ENCODE measurements at places on chromosomes 3 and 15.

GRCh38 chr15:39056357-39056756 is 491.7 kb upstream of the RASGRP1 start:
- DNase-seq, result no peak

- DNase-seq, result no peak
These were observed 2.9 kb upstream of the C15orf39 start for GRCh38 chr15:75198560-75199356.

DNA sequence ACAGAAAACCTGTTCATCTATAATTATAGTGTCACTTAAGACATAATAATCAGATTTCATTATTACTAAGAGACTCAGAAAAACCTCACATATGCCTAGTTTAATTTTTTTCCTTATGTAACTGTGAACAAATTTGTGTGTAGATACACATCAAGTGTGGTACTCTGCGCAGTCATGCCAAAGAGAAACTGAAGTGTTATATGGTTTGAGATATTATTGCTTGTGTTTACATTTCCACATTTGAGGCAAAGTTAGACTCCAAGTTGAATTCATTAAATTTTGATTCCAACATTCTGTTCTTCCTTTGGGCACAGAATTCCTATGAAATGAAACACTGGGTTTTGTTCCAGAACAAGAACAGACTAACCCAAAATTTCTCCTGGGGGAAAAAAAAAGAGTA is 2.2 kb downstream of the MBNL1 start:
- DNase-seq, result no peak

DNA sequence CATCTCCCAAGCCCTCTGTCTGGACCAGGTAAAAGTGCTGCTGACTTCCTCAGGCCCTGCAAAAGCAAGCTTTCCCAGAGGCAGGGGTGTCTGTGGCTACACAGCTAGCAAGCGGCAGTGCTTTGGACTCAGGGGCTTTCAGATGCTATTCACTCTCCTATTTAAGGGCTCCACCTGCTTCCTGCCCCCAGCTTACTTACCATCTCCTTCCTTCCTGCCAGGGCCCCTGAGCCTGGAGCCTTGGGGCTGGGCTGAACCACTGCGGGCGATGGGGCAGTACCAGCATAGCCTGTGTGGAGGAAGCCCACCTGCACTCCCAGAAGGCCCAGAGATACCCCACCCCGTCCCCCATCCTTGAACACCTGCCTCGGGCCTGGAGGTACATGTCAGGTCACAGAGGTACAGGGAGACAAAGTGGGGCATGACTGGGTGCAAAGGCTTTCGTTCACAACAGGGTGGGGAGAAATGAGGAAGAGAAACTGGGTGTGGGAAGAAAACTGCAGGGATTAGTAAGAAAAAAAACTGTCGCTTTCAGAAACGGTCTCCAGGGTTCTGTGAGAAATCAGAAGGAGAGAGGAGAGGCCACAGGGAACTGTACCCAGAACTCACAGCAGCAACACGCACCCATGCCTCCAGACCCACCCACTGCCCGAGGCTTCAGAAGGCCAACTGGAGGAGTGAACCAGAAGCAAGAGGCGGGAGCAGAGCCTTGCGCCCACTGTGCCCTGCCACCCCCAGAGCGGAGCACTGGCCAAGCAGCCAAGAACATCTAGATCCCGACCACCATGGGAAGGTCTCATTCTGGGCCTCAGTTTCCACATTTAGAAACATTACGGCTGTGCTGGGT is 49.5 kb downstream of the CCDC12 start:
- DNase-seq, result no peak

DNA sequence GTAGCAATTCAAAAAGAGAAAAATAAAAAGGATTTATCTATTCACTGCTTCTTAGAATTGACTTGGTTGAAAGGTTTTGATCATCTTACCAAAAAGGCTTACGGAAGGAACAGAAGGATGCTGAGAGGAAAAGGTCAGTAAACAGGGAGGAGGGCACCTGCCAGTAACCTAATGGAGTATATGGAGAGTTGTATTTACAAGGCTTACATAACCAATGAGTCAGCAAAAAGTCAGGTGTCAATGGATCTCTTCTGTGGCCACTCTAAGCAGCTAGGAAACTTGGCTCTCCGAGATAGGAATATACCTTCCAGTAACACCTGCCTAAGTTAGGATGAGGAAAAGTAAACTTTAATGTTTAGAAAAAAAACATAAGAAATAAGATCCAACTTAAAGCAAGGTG is 80.5 kb upstream of the PLXND1 start:
- DNase-seq, result no peak

DNA sequence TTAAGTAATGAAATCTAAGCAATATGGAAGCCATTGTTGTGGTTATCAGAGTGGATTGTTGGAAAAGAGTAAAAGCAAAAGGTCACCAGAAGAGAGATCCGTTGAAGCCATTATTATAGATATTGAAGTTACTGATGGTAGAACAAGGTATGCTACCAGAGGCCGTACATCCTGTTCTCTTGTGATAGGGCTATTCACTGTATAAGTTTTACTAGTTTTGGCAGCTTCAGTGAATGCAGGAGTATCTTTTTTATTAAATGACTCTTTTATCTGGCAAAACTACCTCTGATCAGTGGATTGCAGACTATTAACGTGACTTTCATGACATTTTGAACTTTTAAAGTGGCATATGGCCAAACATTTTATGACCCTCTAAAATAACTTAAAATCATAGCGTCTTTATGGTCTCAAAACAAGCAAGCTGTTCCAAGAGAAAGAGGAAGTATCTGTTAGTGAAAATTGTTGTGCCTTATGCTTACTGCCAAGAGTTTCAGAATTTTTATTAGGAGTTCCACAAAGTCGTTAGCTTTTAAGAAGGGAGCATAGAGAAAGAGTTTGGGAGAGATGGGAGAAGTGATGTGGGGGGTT is 102.9 kb downstream of the LRRC49 start:
- no peak for DNase-seq

DNA sequence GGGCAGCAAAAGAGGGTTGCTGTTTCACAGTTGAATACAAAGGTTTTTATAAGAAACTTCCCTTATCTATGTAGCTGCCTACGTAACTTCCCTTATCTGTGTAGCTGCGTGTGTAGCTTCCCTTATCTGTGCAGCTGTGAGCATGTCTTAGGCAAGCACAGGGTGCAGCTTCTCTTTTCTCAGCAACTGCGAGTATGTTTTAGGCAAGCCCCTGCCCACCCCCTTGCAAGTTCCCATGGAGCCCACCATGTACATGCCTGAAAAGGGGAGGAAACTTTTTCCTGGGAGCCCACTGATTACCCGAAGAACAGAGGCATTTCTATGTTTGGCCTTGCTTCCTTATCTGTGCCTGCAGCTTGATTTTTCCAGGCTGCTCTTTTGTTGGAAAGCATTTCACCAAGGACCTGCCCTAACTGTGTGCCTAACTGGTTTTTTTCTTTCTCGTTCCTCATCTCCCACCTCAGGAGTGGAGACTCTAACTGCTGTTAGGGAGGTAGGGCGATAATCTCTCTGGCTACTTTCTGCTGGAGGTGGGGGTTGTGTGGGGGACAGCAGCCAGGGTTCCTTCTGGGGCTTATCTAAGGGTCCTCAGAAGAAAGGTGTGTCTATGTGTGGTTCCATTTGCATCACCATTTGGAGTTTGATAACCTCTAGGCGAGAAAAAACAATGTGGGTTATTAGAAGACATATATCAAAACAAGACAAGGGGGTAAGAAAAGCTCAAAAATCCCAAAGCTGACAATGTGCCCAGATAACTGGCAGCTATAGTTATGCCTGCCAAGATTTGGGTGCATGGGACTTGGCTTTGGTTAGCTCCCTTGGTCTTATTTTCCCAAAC is 26.0 kb downstream of the SORD start:
- no peak for DNase-seq

GRCh38 chr3:117520582-117520981 is 811.0 kb downstream of the TUSC7 start:
- no peak for DNase-seq

DNA sequence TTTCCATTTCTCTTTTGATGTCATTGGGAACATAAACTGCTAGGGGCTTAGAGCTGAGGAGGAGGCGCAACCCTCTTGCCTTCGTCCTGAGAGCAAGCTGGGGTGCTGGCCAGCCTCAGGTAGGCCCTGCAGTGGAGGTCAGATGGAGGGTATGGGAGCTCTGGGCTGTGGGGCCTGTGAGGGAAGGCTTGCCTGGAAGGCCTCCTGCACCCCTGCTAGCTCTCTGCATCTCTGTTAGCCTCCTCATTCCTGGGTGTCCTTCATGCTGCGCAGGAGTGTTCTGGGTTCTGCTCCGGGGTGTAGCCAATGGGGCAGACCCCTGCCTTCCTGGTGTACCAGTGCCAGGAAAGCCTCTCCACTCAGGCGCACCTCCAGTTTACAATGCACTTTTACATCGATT is 11.8 kb downstream of the GP5 start:
- DNase-seq, result no peak

GRCh38 chr15:36815786-36816185 is 236.4 kb downstream of the CDIN1 start:
- DNase-seq, result no peak

- no peak for DNase-seq
These were observed 162.6 kb downstream of the BBX start for GRCh38 chr3:107685383-107685782.

DNA sequence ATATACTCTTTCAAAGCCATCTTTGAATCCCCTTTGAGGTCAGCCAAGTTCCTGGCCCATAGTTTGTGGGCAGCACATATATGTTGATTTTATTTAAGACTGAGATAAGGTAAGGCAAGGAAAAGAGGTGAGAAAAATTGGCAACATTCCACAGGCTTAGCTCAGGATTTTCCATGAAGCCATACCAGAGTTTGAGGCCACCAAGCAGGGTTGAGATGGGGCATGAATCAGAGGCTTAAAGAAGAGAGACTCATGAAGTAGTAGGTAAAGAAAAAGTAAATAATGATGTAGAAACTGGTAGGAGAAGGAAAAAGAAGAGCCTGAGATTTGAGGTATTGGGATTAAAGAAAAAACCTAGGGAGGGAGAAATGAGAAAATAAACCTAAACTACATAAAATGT is 89.2 kb downstream of the MYO5A start:
- no peak for DNase-seq

DNA sequence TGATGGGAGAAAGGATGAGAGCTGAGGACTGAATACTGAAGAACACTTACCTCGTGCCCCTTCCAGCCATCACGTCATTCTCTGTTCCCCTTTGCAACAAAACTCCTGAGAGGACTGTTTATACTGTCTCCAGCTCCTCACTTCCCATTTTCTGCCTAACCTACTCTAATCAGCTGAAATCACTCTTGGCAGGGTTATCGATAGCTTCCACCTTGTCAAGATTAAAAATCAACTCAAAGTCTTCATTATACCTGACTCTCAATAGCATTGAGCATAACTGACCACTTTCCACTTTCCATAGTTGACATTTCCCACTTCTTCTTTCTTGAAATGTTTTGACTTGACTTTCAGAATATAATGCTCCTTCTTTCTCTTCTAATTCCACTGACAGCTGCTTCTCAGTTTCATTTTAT is 4.3 kb downstream of the BTBD1 start:
- no peak for DNase-seq

DNA sequence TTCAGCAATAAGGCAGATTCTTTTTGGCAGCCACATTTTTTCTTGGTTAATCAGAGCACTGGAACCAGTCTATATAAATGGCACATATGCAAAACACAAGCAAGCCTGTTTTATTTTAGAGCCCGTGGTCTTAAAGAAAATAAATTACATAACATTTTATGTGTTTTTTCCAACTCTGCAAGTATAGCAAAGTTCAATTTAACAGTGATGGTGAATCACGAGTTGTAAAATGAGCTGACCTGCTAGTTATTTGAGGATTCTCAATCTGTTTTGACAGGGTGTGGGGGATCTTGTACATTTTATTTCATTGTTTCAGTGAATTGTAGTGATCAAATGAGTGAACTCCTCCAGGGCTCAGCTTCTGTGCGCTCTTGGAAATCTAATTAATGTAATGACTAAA is 2.7 kb downstream of the ARHGEF26 start:
- DNase-seq, result no peak

GRCh38 chr15:62821384-62822131 is 221.0 kb upstream of the TPM1 start:
- no peak for DNase-seq

DNA sequence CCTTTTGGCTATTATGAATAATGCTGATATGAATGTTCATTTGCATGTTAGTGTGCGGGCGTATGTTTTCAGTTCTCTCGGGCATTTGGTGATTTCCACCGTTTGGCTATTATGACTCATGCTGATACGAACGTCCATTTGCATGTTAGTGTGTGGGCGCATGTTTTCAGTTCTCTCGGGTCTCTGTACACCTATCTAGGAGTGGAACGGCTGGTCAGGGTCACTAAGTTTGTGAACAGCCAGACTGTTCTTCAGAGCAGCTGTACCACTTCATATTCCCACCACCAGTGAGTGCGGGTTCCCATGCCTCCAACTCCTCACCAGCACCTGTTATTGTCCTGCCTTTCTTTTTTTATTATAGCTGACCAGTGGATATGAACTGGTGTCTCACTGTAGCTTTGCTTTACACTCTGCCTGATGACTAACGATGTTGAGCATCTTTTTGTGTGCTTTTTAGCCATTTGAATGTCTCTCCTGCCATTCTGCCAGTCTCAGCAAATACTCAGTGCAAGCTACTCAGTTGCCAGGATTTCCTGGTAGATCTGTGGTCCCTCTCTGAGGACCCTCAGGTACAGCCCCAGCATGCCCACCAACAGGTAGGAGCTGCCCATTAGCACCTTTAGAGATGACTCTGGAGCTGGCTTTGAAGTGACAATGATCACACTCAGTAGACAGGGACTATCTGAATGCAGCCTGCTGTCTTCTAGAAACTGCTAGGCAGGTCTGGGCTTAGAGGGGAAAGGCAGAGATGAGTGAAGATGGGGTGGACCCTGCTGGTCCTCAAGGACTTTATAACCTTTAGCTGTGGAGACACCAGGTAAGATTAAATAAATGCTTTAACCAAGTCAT is 141.1 kb downstream of the XXYLT1 start:
- DNase-seq, result no peak

- no peak for DNase-seq
These were observed 1.2 kb downstream of the MECOM start for GRCh38 chr3:169662132-169662842.

- no peak for DNase-seq
These were observed 44.6 kb downstream of the TRIM71 start for GRCh38 chr3:32862247-32862935.

DNA sequence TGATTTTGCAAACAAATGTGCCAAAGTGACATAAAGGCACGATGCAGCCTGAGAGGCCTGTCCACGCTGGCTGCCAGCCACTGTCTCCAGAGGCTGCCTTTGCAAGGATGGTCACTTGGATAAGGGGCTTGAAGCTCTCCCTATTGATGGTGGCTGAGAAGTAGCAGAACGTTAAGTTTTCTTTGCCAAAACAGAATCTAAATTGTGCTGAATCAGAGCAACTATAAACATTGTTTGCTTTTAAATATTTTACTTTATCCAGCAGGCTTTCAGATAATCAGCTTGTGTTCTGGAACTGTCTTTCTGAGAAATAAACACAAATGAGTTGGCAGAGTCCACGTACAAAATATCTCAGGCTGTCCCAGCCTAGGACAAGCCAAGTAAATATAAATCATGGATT is 23.8 kb upstream of the CNBP start:
- DNase-seq, result no peak

DNA sequence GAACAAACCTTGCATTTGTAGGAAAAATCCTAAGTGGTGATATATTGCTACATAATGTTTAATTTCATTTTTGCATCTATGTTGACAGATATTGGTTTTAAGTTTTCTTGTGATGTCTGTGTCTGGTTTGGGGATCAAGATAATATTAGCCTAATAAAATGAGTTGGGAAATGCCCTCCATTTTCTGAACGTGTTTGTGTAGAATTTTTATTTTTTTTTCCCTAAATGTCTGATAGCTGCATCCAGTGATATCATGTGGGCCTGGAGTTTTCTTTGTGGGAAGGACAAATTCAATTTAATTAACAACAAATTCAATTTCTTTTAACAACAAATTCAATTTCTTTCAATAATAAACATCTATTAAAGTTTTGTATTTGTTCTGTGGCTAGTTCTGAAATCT is 35.1 kb downstream of the NEDD4 start:
- DNase-seq, result no peak

Measured in activated T-helper 1 cell treated with anti-CD3 and anti-CD28 coated beads, Interleukin-2, amount 50 U/mL, for 16 hours (primary cell).